ENCODE measurements at places on chromosomes 4 and X. TPM values are rescaled to one million over a fixed set of nuclear protein-coding genes. Genes with fewer than 3 reads are reported as not detected.

- DNase-seq, result no peak
Measured at GRCh38 chr4:3135155-3136011, 60.9 kb downstream of the HTT start.

Gene PRSS12
- total RNA-seq, result 41.7 TPM

GRCh38 chr4:61296144-61296543 is 96.0 kb downstream of the ADGRL3 start:
- DNase-seq, result no peak

GRCh38 chr4:138275216-138275615 is 33.1 kb upstream of the SLC7A11 start:
- DNase-seq, result no peak

- DNase-seq, result no peak
Measured at GRCh38 chr4:188032583-188032982, 37.0 kb downstream of the ZFP42 start.

Gene BST1
- total RNA-seq, result 14.6 TPM

- no peak for DNase-seq
Measured at GRCh38 chrX:24266996-24267395, 46.9 kb downstream of the SUPT20HL2 start.

DNA sequence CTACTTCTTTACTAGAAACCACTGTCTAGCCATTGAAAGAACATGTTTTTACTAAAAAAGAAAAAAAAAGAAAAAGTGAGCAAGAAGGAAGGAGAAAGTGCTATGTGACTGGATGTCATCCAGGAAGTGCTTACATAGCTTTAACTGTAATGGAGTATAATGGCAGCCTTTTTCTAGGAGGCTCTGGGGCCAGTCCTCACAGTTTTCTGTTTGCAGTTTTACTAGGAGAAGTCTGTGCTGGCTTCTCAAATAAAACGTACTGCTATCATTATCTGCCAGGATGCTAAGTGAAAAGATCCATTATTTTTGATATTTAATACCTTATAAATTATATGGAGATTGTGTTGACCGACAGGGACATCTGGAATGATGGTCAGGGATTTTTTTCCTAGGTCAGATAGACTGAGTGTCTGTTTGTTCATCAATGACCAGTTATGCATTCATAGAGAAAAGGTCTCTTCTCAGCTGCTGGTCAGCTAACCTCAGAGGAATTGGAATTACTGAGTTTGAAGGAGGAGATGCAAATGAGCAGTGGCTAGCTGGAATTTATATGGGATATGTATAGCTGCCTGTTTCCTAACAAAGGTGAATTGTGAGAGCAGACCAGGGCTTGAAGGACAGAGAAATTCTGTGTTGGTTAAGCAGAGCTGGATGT is 21.7 kb downstream of the LPAR4 start:
- DNase-seq, result no peak

GRCh38 chrX:68183612-68184214 is 249.6 kb downstream of the OPHN1 start:
- no peak for DNase-seq

Gene CLTRN
- not detected for total RNA-seq

Gene CLDN22
- not detected for total RNA-seq

GRCh38 chr4:101283434-101283833 is 63.9 kb downstream of the PPP3CA start:
- no peak for DNase-seq

DNA sequence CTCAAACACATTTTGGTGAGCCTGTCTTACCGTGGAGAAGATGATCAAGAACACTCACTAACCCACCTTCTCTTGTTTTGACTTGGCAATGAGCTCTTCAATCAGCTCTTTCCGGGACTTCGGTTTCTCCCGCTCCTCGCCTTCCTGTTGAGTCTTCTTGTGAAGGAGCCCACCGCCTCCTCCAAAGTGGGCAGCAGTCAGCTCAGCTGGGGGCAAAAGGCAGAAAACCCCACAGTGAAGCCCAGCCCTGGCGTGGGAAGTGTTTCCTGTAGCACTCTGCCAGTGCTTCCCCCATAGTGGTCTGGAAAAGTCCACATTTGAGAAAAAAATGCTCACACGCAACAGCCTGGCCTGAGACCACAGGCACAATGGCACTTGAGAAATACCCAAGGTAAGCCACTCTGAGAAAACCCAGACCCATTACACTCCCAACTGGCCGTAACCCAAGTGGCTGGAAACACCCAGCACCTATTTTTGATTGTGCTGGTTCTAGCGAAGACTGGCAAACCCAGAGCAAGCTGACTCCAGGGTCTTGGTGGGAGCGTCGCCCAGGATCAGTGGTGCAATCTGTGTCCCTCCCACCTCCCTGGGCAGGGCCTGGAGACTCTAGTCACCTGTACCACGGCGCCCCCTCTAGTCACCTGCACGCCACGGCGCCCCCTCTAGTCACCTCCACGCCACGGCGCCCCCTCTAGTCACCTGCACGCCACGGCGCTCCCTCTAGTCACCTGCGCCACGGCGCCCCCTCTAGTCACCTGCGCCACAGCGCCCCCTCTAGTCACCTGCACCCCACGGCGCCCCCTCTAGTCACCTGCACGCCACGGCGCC is 8.6 kb downstream of the NOP14 start:
- no peak for DNase-seq

Gene UGT2A3
- 119 TPM for total RNA-seq

DNA sequence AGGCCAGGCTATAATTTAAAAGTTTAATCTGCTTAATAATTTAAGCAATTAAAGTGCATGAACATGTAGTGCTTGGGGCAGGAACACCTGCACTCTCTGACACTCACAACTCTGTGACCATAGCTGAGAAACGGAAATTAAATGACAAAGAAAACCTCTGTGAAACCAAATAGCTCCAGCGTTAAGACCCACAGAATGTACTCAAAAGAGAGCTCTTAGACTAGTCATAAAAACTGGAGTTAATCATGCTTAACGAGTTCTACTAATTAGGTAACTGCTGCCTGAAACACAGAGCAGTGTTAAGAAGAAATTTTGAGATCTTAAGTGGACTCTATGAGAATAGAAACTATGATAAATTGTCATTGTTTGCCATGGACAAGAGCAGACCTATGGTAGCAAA is 174.4 kb upstream of the SPIN4 start:
- DNase-seq, result no peak

Measured in mucosa of descending colon (tissue), 3 donors.